NCI-H774 (cell line): ENCODE measurements at places on chromosomes 16 and 17.

GRCh38 chr17:5282642-5283217 lies 646 bp downstream of the RABEP1 start:
- no peak for DNase-seq

DNA sequence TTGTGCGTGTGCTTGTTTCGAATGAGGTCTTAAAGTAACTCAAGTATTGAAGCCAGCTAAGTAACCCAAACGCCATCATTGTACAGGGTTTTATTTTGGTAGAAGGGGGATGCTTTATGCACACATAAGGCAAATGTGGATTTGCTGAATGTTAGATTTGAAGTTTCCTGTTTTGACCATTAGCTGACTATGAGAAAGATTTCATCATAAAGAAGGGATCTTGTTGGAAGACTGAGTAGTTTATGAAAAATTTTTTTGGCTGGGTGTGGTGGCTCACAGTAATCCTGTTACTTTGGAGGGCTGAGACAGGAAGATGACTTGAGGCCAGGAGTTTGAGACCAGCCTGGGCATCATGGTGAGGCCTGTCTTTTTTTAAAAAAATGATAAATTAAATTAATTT lies 10.0 kb upstream of the ZFP3 start:
- DNase-seq: no peak

GRCh38 chr17:35870906-35871819 lies 2.5 kb upstream of the HEATR9 start:
- no peak for DNase-seq

GRCh38 chr17:41588126-41588810 lies 1.6 kb upstream of the KRT14 start:
- no peak for DNase-seq

DNA sequence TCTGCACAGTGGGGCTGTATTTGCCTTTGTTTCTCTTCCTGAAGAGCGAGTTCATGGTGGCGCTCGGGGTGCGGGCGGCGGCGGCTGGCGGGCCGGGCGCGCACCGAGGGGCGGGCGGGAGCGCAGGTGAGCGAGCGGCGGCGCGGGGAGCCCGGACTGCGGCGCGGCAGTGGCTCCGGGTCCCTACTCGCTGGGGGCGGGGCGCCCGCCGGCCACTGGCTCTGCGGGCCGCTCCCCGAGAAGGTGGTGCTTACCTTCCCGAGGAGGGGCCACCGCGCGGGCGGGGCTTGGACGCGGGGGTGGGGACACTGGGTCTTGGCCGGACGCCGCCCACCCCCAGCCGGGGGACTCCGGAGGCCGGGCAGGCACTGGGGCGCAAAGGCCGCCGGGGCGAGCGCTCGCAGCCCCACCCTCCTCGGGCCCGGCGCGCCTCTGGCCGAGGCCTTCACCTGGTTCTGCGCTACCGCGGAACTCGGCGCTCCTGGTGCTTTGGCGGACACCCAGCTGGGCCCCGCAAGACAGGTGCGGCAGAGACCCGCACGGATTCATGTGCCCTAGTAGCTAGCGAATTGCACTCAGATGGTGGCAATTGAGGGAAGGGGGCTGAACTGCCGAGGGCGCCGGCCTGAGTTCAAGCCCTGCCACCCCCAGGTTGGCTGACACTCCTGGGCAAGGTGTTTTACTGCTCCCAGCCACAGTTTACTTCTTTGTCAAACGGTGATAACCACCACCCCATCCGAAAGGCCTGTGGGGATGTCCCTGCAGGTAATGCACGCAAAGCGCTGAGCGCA lies at the start of gene PPL:
PPL (minus strand) TSS at position 158 of the 791 bp plus-strand sequence; CDS start at position 55, 103 bp downstream.
- peak; percentile 95 for DNase-seq

GRCh38 chr16:55297062-55297909 lies 26.7 kb upstream of the IRX6 start:
- DNase-seq: no peak

GRCh38 chr17:20008242-20009051 lies 712 bp upstream of the SPECC1 start:
- DNase-seq: peak; percentile 2

DNA sequence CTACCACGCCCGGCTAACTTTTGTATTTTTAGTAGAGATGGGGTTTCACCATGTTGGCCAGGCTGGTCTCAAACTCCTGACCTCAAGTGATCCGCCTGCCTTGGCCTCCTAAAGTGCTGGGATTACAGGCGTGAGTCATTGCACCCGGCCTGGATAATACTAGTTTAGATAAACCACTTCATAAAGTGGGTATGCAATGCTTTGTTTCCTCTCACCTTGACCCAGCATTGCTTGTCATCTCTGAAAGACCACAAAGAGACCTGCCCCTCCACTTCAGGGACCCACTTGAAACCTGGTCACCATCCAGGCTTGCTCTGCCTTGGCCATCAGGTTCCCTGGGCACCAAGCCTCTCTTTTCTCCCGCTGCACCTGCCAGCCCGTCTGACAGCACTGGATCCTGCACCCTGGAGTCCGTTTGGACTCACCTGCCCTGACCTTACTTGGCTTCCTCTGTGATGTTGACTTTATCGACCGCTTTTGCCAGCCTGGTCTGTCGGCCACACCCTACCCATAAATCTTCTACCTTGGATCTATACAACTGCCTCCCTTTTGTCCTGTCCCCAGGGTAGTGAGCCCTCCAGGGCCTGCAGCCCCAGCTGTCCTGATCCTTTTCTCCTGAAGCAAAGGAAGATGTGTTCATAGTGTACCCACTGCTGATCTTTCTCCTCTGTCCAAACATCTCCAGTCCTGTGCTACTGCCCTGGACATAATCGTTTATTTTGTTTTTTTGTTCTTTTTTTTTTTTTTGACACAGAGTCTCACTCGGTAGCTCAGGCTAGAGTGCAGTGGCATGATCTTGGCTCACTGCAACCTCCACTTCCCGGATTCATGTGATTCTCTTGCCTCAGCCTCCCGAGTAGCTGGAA lies 12.7 kb upstream of the ZG16 start:
- DNase-seq: peak; percentile 92

DNA sequence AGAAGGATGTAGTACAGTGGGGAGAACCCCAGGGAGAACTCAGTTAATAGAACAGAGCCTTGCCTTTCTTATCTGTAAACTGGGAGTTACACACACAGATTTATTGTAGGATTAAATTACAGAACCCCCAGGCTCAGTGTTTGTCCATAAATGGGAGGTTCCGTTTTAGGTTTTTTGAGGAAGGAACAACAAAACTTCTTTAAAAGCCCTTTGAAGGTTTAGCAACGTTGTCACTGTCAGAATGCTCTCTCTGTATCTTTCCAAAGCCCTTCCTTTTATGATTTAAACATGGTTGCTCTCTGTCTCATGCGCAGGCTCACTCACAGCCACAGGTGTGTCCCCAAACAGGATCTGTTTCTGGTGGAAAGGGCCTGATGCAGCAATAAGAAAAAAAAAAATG lies 9.4 kb upstream of the GNA13 start:
- DNase-seq: no peak

GRCh38 chr16:88065747-88066142 lies 114.5 kb downstream of the BANP start:
- DNase-seq: no peak

DNA sequence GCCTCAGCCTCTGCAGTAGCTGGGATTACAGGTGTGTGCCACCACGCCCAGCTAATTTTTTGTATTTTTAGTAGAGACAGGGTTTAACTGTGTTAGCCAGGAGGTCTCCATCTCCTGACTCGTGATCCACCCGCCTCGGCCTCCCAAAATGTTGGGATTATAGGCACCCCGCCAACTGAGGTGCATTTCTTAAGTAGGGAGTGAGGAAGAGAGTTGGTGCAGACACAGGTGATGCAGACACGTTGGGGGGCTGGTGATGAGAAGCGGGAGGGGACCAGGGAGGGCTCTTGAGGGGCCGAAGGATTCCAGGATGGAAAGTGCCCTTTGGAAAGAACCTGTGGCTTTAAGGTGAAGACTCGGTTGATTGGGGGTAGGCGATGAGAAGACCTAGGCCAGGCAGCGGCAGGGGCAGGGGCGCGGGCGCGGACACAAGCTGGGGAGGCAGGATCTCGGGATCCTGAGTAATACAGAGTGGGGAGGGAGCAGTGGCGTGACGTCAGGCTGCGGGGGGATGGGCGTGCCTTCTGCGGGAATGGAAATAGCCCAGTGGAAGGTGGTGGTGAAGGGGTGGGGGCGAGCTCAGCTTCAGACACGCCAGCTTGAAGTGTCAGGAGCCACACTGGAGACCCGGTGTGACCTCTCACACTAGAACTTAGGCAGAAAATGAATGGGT lies 2.5 kb upstream of the ATP6V0C start:
- no peak for DNase-seq

- no peak for DNase-seq
Observed at GRCh38 chr16:85005285-85006069, 5.9 kb downstream of the ZDHHC7 start.

GRCh38 chr16:50819706-50820105 lies 77.8 kb downstream of the CYLD start:
- DNase-seq: no peak

DNA sequence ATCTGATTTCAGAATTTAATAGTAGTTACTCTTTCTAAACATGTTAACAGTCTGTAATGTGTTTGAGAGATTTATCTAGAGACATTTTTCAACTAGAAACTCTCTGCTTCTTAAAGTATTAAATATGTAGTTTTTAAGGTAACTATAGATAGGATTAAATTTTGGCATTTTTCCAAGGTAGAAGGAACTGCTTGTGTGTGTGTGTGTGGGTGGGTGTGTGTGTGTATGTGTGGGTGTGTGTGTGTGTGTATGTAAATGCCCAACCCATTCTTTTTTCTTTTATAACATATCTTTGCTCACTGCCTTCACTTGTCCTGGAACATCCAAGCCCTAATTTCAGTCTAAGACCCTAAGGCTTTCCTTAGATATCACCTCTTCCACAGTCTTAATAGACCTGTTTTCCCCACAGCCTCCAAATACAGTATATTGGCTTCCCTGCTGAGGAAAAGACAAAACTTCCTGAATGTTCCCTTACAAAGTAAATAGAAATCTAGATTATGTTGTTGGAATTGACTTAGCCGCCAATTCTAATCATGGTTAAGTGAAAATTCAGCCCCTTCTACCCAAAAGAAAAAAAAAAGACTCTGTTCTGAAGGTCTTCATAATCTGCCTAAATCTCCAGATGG lies 33.5 kb downstream of the NUP93 start:
- DNase-seq: no peak

DNA sequence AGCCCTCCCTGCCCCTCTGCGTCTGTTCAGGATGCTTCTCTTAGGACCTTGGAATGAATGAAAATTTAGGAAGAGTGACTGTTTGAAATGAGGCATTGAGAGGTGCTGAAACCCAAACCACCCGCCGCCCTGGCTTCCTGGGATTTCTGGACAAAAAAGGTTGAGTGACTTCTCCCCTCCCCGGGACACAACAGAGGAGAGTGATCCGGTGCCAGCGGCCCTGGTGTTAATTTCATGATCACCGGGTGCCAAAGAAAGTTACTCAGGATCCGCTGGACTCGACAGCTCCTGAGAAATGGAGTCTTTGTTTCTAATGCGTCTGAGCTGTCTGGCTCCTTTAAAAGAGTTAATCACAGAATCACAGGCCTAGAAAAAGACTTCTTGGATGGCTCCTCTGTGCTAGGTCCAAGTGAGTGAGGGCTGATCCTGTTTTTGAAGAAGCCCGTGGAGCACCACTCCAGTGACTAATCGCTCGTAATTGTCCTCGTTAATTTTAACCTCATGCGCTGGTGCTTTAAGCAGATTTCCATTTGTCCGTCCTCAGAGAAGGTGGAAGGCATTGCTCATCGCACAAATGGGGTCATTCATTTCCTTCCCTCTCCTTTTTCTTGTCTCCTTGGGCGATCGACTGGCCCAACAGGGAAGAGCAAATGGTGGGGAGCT lies 144.4 kb upstream of the ZFHX3 start:
- no peak for DNase-seq

- peak; percentile 90 for DNase-seq
Observed at GRCh38 chr17:82592767-82593589, 55.3 kb downstream of the WDR45B start.

DNA sequence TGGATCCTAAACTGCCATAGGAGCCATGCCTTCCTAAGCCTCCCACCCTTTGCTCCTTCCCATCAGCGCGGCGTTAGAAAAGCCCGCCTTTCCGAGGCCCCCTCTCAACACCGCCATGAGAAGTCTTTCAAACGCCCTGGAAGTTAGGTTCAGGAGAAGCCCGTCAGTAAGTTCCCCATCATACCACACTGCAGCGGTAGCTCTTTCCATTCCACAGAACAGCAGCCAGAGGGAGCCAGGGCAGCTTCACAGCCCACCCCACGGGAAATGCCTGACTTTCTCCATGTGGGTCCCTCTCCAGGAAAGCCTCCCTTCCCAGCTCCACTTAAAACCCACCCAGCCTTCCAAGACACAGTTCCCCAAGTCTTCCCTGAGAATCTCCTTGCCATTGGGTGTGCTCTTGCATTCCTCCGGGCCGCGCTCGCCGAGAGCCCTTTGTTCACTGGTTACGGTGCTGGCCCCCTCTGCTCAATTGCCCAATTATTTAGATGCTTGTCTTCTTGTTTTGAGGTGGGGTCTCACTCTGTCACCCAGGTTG lies 28.7 kb downstream of the KIAA0513 start:
- DNase-seq: no peak

GRCh38 chr17:73003487-73003886 lies 89.0 kb downstream of the SLC39A11 start:
- DNase-seq: no peak

DNA sequence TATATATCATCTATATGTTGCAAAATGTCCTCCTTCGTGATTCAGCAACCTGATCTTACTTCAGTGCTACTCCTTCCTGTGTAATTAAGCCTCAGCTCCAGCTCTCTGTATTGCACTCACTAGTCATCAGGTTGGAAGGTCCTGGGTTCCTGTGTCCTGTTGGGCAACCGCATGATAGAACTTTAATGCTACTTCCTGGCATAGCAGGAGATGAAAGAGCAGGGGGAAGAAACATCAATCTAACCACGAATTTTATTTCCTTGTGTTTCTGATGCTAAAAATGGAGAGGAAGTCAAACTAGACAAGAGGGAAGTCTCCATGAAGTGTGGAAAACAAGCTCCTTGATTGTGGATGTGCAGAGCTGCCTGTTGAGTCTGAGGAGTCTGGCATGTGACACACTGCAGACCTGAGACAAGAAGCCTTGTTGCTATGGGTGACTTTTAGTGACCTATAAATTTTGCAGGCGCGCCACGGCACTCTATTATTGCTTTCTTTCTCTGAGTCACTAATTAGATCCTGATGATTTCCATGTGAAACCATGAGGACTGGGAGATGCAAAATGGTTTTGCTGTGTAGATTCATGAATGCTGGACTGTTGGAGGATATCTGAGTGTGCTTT lies 25.6 kb downstream of the IGSF6 start:
- no peak for DNase-seq

- DNase-seq: peak; percentile 59
Observed at GRCh38 chr17:27654654-27655524, 23.9 kb downstream of the LGALS9 start.

GRCh38 chr16:48507391-48507790 lies 102.6 kb downstream of the N4BP1 start:
- no peak for DNase-seq

DNA sequence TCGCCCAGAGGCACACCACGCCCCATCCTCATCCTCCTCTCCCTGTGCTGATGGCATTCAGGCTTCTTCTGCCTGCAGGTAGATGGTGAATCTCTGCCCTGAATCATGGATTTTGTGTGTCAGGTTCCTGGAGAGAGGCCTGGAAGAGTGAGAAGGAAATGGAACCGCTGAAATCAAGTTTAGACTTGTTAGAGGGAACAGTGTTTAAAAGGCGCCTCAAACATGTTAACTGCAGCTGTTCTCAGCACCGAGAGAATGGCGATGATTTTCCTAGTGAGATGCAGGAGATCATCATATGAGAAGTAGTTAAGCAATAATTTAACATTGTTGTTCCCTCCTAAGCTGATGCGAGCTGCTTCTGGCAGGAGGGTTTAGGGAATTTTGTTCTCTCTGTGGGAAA lies 744.4 kb upstream of the EEF2KMT start:
- no peak for DNase-seq

- no peak for DNase-seq
Observed at GRCh38 chr17:3574231-3574630, 16.6 kb upstream of the TRPV3 start.

- DNase-seq: no peak
Observed at GRCh38 chr17:68567035-68567434, 34.1 kb downstream of the FAM20A start.
